Omental fat pad (tissue), 4 donors: ENCODE measurements at places on chromosomes 5 and 9.
A peak's percentile ranks its signal among the peaks of the same experiment; 100 is the strongest.

GRCh38 chr5:144085381-144085780 is 85.1 kb downstream of the YIPF5 start:
- DNase-seq, result no peak

DNA sequence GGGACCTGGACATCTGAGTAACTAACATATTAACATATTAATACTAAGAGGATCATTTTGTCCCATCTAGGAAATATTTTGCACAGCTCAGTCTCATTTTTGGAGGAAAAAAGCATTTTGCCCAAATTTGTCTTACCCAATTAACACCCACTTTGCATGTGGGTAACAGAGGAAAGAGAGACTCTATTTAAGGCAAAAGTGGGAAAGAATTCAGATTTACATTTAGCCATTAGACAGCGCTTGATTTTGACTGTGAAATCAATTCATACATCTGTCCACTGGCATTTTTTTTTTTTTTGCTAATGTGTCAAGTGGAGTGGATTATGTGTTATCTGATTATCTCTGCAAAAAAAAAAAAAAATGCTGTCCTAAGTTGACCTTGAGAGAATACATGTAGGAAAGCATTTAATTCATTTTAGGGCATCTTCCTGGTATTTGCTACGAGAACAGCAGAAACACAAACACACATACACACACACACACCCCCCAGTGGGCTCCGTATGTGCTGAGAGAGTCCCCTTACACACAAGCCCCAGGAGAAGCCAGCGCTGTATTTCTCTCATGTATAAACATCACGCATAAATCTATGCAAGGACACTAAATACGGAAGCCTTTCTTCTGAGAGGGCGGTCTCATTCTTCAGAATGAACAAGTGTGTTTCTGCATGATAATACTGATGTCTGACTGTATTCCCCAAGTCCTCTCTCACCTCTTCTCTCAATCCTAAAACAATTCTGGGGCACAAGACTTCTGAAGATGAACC is 202.0 kb upstream of the KLF9 start:
- no peak for DNase-seq

GRCh38 chr9:70510157-70510770 is 95.8 kb upstream of the KLF9 start:
- no peak for DNase-seq

GRCh38 chr5:53552561-53552960 is 7.9 kb upstream of the NDUFS4 start:
- DNase-seq, result no peak

DNA sequence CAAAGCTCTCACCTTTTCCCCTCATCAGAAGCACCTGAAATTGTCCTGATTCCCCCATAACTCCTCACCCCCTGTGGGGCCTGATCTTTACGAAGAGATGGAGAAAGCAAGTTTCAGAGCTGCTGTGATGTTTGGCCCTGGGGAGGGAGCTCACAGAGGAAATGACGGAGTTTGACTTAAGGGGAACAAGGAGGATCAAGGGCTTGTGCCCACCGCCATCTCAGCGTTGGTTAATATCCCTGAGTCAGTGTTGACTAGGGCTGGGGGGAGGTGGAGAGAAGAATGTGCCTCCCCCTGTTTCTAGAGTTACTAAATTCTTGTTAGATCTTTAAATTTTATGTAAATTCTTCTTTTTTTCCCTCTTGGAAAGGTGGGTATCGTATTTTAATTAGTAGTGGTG is 27.8 kb downstream of the FGF18 start:
- no peak for DNase-seq

DNA sequence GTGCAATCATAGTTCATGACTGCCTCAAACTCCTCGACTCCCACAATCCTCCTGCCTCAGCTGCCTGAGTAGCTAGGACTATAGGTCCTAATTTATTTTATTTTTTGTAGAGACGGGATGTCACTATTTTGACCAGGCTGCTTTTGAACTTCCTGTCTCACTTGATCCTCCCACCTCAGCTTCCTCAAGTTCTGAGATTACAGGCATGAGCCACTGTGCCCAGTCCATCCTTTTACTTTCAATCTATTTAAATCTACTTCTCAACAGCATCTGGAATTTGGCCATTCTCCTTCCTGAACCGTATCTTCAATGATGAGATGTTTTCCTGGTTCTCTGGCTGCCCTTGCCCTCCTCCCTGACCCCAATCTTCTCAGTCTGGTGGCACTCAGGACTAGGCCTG is 12.2 kb upstream of the GRIN1 start:
- no peak for DNase-seq

DNA sequence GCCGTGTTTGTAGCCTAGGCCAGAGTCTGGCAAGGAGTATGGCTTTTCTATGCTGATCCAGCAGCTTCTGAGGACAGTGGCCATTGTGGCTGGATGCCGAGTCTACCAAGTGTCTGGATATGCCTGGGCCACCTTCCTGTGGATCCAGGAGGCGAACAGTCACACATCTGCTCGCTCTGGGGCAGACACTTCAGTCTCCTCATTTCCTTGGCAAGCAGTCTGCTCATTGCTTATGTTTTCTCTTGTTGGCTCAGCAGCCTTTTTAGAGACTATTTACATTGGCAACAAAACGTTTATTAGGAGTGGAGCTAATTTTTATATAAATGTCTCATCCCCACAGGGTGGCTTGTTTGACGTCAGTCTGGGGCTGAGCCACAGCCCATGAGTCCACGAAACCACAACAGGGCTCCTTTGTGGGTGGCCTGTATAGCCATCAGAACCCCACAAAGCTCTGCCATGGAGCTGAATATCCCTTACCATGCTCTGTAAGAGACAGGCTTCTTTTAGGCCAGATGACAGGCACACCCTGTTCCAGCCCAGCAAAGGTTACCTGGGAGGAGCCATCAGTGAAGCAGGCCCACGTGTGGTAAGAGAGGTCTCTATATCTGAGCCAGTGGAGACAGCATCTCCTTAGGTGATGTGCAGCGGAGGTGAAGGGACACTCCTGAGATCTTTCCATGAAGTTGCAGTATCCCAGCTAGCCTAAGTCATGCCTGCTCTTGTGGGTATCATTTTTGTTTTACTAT is 221.7 kb downstream of the DIRAS2 start:
- no peak for DNase-seq

GRCh38 chr9:73548201-73548600 is 396.5 kb downstream of the ANXA1 start:
- DNase-seq, result no peak

GRCh38 chr5:133873449-133873848 is 95.0 kb downstream of the C5orf15 start:
- DNase-seq, result no peak

- no peak for DNase-seq
Measured at GRCh38 chr5:177405805-177406204, 3.6 kb downstream of the F12 start.

DNA sequence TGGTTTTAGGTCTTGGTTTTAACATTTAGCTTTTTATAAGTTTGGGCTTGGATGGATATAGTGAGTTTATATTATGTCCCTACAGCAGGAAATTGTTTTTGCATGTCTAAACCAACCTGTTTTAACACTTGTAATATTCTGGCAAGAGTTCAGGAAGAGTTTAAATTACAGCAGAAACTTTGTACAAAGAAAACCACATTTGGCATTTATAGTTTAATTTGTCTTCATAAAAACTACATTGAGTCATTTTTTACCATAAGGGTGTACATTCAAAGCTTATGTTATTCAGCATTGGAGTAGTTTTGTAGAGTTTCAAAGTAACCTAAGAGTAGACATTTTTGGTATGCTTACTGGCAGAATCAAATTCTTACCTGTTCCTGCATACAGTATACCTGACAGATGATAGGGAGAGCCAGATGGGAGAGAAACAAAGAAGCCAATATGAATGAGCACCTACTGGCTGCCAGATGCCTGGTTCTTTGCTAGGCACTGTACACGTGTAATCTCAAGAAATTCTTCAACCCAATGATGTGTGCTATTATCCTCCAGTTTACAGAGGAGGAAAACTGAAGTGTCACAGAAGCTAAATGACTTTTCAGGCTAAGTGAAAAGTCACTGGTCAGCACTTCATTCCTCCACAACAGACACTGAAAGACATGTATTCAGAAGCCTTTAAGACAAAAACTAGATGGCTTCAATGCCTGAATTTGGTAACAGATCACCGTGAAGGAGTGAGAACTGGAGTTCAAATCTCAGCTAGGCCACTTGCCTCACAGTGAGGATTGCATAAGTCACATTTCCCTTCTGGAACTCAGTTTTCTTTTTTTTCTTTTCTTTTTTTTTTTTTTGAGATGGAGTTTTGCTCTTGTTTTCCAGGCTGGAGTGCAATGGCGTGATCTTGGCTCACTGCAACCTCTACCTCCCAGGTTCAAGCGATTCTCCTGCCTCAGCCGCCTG is 25.9 kb upstream of the ECM2 start:
- no peak for DNase-seq

GRCh38 chr5:75236322-75237316 is at the start of gene ANKRD31:
ANKRD31 (minus strand) TSS chr5:75236878; CDS start chr5:75236686, 192 bp downstream.
- DNase-seq, result peak; percentile 52

GRCh38 chr5:76470976-76471375 is 67.9 kb downstream of the IQGAP2 start:
- DNase-seq, result no peak

- DNase-seq, result no peak
Measured at GRCh38 chr5:53041071-53041692, 52.0 kb downstream of the ITGA2 start.

GRCh38 chr9:89400403-89401116 is 82.3 kb downstream of the SECISBP2 start:
- DNase-seq, result no peak

DNA sequence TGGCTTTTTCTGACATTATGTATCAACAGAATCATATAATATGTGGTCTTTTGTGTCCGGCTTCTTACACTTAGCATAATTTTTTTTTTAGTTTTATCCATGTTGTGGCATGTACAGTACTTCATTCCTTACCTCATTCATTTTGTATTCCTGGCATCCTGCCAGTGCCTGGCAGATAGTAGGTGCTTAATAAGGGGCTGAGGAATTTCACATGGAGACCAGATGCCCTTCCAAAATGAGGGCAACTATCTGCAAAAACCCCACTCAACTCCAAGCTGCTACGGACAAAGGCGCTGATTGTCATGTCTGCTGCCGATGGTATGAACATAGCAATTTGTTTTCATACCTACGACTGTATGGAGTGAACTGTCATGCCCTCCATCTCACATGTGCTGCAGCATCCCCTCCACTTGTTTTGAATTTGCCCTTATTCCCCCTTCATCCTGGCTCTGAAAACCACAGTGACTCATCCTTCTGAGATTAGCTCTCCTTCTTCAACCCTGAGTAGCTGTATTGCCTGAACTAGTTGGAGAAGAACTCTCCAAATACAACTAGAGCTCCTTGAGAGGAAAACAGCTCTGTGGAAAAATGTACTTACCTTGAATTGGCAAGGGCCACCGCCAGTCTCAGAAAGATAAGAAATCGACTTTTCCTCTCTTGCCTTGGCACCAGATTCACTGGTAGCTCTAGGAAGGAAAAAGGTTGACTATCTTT is 41.3 kb upstream of the FOXE1 start:
- no peak for DNase-seq

GRCh38 chr9:111965566-111966019 is 69.0 kb downstream of the UGCG start:
- no peak for DNase-seq

DNA sequence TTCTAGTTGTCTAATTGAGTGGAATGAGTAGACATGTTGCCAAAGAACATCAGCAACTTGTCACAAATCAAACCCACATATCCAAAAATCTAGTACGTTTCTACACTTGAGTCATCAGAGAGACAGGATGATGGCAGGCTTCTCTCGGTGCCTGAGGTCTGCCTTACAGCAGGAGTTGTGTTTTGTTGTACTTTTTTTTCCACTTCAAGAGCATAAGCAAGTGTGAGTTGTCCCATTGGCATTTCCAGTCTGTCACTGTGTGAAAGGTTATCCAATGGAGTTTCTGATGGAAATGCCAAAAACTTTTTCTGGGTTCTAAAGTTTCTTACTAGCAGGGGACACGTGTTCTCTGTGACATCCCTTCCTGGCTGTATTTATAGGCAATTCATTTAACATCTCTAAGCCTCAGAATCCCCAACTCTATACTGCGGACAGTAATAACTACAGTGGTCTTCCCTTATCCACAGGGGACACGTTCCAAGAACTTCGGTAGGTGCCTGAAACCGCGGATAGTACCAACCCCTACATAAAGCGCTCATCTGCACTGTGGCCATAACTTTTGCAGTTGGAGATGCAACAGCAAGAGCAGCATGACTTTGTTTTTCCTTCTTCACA is 246.5 kb downstream of the SYK start:
- DNase-seq, result no peak

GRCh38 chr5:132873119-132873929 is at the start of gene LEAP2:
LEAP2 (plus strand) TSS chr5:132873668; CDS start chr5:132873695, 27 bp downstream.
- no peak for DNase-seq

DNA sequence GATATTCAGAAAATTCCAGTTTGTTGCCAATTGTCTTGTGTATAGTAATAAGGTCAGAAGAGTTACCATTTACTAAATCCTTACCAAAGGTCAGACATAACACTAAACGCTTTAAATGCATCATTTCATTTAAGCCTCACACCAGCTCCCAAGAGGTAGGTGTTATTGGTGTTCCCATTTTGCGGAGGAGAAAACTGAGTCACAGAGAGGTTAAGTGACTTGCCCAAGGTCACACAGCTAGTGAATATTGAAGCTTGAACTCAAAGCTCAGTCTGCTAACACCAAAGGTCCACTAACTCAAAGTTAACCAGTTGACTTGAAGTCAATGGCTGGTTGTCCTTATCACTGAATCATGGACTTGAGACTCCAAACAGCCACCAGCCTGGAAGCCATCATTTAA is 40.8 kb upstream of the NTNG2 start:
- no peak for DNase-seq

DNA sequence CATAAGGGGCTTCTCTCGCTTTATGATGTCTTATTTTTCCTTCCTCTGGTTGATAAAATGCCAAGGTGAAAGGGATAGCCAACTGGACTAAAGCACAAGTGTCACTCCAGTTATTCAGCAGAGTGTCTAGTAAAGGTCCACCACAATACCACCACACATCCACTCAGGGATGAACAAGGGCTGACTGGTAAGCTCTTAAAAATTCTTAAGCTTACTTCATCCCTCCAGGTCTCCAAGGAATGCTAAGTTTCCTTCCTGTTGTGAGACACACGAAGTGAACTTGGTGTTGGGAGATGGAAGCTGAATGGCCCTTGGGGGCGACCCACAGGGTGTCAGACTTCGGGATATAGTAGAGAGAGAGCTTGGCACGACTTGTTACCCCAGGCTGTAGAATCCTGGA is 3.2 kb upstream of the HMGCS1 start:
- no peak for DNase-seq

- no peak for DNase-seq
Measured at GRCh38 chr9:110936237-110936636, 102.0 kb downstream of the LPAR1 start.

- DNase-seq, result no peak
Measured at GRCh38 chr9:134032456-134033222, 7.4 kb downstream of the BRD3OS start.
